ENCODE measurements at places on chromosomes 12 and 14. TPM values are rescaled to one million over a fixed set of nuclear protein-coding genes. Genes with fewer than 3 reads are reported as not detected.

GRCh38 chr12:121112496-121112895 is 20.2 kb upstream of the P2RX7 start:
- no peak overlapping the region for H3K4me3 ChIP-seq
- no peaks in the 10 kb centered on the region for H3K27me3 ChIP-seq
- DNase-seq: no peak
- H3K36me3 ChIP-seq: no peaks in the 10 kb centered on the region
- H3K4me1 ChIP-seq: no peaks in the 10 kb centered on the region

DNA sequence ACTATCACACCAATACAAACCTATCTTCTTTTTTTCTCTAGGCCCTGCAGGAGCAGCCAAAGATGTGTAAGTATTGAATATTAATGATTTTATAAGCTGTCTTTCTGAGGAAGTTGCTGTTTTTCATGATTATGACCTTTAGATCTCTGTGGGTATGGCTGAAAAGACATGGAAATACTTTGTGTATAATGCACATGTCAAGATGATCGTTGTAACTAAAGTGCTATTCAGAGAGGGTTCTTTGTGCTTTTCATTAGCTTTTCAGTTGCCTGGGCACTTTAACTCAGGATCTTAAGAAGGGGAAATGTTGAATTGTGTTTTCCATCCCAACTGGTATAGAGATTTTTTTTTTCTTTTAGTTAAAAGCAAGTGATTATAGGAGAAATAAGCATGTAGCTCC is 18.1 kb downstream of the C12orf75 start:
- no peak for DNase-seq
- no peaks in the 10 kb centered on the region for H3K4me1 ChIP-seq
- no peaks in the 10 kb centered on the region for H3K27me3 ChIP-seq
- H3K36me3 ChIP-seq: no peaks in the 10 kb centered on the region

The TAPBPL gene
- 20.2 TPM for total RNA-seq

The NANOG gene
- total RNA-seq: 0.28 TPM

DNA sequence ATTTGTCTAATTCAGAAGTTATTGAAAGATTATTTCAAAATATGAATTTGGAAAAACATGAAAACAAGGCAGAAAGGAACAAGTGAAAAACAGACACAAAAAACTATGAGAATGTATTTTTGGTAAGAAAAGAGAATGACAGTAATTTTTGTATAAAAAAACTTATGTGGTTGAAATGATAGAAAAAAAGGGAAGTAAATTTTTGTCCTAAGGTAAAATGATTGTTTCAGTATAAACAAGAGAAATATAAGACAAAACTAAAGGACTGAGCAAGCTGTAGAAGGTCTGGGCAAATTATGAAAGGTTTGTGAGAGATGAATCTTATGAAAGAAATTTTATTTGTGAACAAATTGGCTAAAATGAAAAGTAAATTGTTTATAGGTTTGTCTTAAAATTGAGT is 44.6 kb downstream of the CEP83 start:
- no peak overlapping the region for H3K4me3 ChIP-seq
- H3K4me1 ChIP-seq: peaks cover 7% of the 10 kb centered on the region
- no peaks in the 10 kb centered on the region for H3K27me3 ChIP-seq

GRCh38 chr12:115632308-115632707 is 645.2 kb downstream of the MED13L start:
- no peaks in the 10 kb centered on the region for H3K36me3 ChIP-seq
- no peaks in the 10 kb centered on the region for H3K27me3 ChIP-seq
- no peak overlapping the region for H3K4me3 ChIP-seq
- no peak for DNase-seq
- peaks cover 5% of the 10 kb centered on the region for H3K4me1 ChIP-seq
- H3K27ac ChIP-seq: no peak overlapping the region

The TMEM132D gene
- under 0.01 TPM for total RNA-seq

The SLC25A47 gene
- total RNA-seq: not detected

- H3K27me3 ChIP-seq: no peaks in the 10 kb centered on the region
- H3K27ac ChIP-seq: peak overlapping the region; percentile 83
- H3K4me1 ChIP-seq: no peaks in the 10 kb centered on the region
- no peak overlapping the region for H3K4me3 ChIP-seq
Measured at GRCh38 chr12:15700595-15700994, 88.6 kb downstream of the EPS8 start.

GRCh38 chr14:56798447-56799342 is 11.6 kb downstream of the OTX2 start:
- no peak for DNase-seq
- H3K27me3 ChIP-seq: peaks cover 94% of the 10 kb centered on the region
- H3K4me1 ChIP-seq: peaks cover 27% of the 10 kb centered on the region
- H3K27ac ChIP-seq: no peak overlapping the region
- H3K4me3 ChIP-seq: peak overlapping the region; percentile 10

DNA sequence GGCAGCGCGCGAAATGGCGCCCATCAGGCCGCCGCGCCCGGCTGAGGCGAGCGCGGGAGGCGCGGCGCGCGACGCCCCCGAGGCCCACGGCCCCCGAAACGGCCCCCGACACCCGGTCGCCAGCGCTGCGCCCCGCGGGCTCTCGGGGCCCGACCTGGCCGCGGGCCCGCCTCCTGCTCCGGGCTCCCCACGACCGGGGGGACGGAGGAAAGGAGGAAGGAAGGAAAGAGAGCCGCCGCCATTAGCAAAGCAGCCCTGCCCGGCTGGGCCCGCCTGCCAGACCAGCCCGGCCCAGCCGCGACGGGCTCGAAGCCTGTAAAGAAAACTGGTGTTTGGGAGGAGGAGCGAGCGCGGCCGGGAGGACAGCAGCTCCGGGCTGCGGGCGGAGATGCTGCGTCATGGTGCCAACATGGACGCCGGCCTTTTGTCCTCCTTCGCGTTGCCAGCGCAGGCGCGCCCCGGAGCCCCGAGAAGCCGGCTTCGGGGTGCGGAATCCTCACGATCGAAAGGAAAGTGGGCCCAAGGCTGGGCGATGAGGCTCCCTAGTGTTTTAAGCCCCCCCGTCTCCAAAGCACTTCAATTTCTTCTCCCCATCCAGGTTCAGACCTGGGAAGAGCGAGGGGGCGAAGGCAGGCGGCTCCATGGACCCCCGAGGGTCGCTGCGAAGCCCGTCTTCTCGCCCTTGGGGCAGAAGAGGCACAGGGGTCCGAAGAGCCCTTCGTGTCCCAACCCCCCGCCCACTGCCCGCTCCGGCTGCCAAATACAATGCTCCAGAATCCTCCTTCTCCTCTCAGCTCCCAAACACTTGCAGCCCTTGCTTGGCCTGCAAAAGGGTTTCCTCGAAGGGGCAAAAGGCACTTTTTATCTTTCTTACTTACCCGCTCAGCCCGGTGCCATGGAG is 2.9 kb upstream of the SETD1B start:
- H3K27me3 ChIP-seq: no peaks in the 10 kb centered on the region
- H3K27ac ChIP-seq: peak overlapping the region; percentile 100
- peak overlapping the region; percentile 81 for H3K4me3 ChIP-seq
- H3K36me3 ChIP-seq: no peaks in the 10 kb centered on the region
- H3K4me1 ChIP-seq: peaks cover 50% of the 10 kb centered on the region
- peak; percentile 93 for DNase-seq

The ADAM20 gene
- 2.5 TPM for total RNA-seq

DNA sequence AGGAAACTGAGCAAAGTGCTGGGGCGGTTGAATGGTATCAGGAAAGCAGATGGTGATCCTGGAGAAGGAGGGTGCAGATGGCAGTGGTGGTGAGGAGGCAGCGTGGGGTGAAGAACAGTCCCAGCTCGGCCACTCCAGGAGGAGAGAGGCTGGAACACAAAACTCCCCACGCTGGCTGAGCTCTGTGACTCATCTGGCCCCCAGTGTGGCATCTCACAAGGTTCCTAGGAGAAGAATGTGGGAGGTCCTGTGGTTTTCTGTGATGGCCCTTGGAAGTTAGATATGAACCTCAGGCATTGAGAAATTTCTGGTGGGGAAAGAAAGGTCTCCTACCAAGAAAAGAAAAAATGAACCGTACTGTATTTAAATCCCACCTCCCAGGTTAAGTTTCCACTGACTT is 8.0 kb upstream of the NRXN3 start:
- H3K4me3 ChIP-seq: no peak overlapping the region
- H3K4me1 ChIP-seq: no peaks in the 10 kb centered on the region
- H3K27ac ChIP-seq: no peak overlapping the region

DNA sequence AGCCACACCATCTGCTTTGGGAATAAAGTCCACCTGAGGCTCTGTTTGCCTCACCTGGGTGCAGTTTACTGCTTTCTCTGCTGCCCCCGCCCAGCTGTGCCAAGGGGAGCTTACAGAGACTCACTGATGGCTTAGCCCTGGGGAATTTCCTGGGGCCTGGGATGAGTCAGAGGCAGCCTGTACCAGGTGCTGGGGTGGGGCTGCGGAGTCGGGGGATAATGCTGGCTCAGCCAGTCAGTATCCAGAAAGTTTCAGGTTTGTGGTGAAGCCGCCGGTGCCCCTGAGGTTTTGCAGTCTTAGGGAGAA is 22.3 kb downstream of the PLEKHG3 start:
- H3K36me3 ChIP-seq: peaks cover 33% of the 10 kb centered on the region
- no peaks in the 10 kb centered on the region for H3K27me3 ChIP-seq
- H3K4me3 ChIP-seq: no peak overlapping the region
- DNase-seq: peak; percentile 62

GRCh38 chr14:102949801-102950451 is 27.5 kb downstream of the AMN start:
- H3K27ac ChIP-seq: peak overlapping the region; percentile 38
- peaks cover 39% of the 10 kb centered on the region for H3K36me3 ChIP-seq
- H3K4me1 ChIP-seq: peaks cover 20% of the 10 kb centered on the region
- peak; percentile 78 for DNase-seq
- no peaks in the 10 kb centered on the region for H3K27me3 ChIP-seq
